ENCODE measurements at places on chromosomes 3 and 15.

- DNase-seq, result no peak
Observed at GRCh38 chr3:46351646-46352045, 2.3 kb upstream of the CCR2 start.

- no peak for DNase-seq
Observed at GRCh38 chr15:74300057-74300795, 64.1 kb downstream of the CCDC33 start.

DNA sequence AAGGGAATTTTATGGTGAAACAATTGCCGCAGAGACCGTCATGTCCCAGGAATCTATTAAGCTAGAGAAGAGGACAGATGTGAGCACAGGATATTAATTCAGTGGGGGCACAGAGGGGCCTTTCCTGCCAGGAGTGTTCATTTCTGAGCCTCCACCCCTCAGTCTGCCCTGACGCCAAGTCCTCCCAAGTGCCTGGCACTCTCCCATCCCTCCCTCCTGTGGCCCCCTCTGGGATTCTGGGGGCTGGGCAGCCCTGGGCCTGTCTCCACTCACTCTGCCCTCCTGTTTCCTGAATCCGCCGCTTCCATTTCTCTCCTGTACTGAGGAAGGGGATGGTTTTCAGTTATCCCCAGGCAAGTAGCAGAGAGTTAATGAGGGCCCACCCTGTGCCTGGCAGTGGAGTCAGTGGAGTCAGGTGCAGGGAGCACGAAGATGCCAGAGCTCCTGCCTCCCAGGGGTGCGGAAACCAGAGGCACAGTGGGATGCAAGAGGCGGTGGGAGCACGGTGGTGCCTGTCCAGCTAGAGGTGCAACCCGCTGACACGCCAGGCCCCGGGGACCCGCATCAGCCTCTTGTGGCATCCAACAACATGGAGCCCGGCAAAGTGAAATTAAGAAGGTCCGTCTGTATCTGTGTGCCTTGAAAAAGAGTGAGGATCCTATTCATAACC, 212.5 kb downstream of the XXYLT1 start:
- DNase-seq, result no peak

GRCh38 chr3:187706971-187707370, 4.6 kb upstream of the RTP2 start:
- no peak for DNase-seq

DNA sequence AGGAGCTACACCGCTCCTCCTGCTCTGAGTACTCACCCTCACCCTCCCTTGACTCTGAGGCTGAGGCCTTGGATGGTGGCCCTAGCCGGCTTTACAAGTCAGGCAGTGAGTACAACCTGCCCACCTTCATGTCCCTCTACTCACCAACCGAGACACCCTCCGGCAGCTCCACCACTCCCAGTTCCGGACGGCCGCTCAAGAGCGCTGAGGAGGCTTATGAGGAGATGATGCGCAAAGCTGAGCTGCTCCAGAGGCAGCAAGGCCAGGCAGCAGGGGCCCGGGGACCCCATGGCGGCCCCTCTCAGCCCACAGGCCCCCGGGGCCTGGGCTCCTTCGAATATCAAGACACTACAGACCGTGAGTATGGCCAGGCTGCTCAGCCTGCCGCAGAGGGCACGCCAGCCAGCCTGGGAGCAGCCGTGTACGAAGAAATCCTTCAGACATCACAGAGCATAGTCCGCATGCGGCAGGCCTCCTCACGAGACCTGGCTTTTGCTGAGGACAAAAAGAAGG, 21.2 kb upstream of the APEH start:
- no peak for DNase-seq

GRCh38 chr3:29494305-29495036, 213.6 kb downstream of the RBMS3 start:
- DNase-seq, result peak; percentile 58

- DNase-seq, result no peak
Observed at GRCh38 chr3:174907027-174907426, 47.9 kb downstream of the NAALADL2 start.

- DNase-seq, result no peak
Observed at GRCh38 chr3:150352931-150353330, 55.2 kb upstream of the TSC22D2 start.

DNA sequence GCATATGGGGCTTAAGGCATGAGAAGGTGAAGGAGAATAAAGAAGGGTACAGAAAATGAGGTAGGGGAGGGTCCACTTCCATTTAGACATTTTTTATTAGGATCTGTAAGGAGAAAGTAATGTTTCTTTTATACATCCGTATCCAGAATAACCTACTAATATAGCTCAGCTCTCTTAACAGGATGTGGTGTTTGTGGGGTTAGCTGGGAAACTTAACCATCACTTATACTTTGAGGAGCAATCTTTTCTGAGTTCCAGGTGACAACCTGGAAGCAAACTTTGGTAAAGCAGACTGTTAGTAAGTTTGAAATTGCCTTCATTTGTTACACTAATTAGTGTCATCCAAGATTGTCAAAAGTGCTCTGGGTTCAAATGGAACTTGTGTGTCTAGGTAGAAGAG, 36.6 kb downstream of the BUB1B start:
- no peak for DNase-seq

- DNase-seq, result no peak
Observed at GRCh38 chr3:123378409-123378915, 70.4 kb downstream of the ADCY5 start.

DNA sequence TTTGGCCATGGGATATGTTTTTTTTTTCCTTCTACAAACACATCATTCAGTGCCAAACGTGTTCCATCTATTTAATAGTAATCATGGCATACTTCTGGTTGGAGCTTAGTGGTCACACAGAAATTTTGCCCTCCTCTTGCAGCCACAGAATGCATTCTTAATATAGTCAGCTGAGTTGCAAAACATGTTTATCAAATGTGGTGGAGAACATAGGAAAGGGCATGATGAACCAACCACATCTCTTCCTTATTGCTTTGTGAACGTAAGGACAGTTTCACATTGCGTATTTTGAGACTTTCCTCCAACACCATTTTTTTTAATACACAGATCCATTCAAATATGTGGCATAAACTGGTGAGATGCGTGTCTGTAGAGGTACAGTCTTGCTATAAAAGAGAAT, 106.8 kb downstream of the BBX start:
- no peak for DNase-seq

- no peak for DNase-seq
Observed at GRCh38 chr3:158935846-158936245, 134.0 kb downstream of the MFSD1 start.

DNA sequence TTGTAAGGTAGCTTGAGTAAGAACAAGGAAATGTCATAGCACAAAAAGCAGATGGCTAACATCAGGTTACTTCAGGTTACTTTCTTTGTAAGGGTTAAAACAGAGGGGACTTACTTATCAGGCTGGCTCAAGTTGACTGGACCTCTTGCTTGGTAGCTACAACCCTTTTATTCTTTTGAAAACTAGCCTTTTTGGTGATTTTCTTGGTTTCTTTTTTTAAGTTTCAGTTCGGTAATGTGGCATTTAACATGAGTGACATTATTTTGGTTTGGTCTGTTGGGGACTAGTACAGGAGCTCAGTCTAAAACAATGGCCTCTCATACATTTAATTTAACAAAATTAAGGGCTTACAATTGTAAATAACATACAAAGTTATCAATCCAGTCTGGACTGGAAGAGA, 621.4 kb downstream of the OTOL1 start:
- no peak for DNase-seq

- DNase-seq, result no peak
Observed at GRCh38 chr3:62987721-62988120, 112.5 kb upstream of the CADPS start.
